Renal cortex interstitium (tissue), 15 donors: ENCODE measurements at places on chromosomes 2 and 18. TPM values are rescaled to one million over a fixed set of nuclear protein-coding genes. Genes with fewer than 3 reads are reported as not detected.

The DNAH6 gene
- 2.6 TPM for polyA plus RNA-seq

GRCh38 chr2:218815649-218816048 lies 16.0 kb downstream of the PRKAG3 start:
- DNase-seq: no peak

The MOGAT1 gene
- not detected for polyA plus RNA-seq

The TCF4 gene
- polyA plus RNA-seq: 71.1 TPM

GRCh38 chr2:56474412-56475158 lies 290.8 kb downstream of the CCDC85A start:
- no peak for DNase-seq
